ENCODE measurements at places on chromosomes 2 and 18.

GRCh38 chr18:63158012-63158631 is 161.4 kb downstream of the BCL2 start:
- peaks cover 14% of the 10 kb centered on the region for H3K4me1 ChIP-seq
- H3K27ac ChIP-seq, result no peak overlapping the region
- no peak overlapping the region for H3K4me3 ChIP-seq
- H3K36me3 ChIP-seq, result no peaks in the 10 kb centered on the region
- DNase-seq, result no peak
- H3K27me3 ChIP-seq, result peaks cover 2% of the 10 kb centered on the region

DNA sequence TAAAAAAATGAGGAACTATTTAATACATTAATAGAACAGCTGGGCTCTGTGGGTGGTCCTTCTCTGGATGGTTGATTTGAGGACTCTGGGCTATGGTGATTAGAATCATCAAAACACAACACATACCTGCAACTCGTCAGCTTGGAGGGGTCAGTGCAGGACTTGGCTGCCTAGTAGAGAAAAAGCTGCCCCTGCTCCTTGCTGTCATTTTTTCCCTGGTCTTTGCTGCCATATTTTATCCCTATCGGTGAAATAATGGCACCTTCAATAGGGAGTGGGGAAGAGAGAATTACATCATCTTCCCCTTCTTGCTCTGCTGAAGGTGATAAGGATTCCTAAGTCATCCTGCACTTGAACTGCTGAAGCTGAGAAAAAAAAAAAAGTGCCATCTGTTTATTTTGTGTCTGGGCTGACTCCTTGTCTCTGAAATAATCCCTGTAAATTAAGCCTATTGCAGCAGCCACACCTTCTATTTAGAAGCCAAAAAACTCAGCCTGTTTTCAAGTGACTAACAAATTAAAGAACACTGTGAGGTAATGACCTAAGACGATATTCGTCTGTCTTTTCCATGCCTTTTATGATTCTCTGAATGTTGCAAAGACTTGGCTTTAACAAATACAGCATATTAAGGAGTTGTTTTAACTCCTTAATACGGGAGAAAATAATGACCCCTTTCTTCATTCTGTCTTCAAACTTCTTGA is 89.3 kb downstream of the ACVR1 start:
- no peak overlapping the region for H3K4me3 ChIP-seq
- no peaks in the 10 kb centered on the region for H3K27me3 ChIP-seq
- no peaks in the 10 kb centered on the region for H3K36me3 ChIP-seq
- no peak overlapping the region for H3K27ac ChIP-seq
- H3K4me1 ChIP-seq, result peaks cover 40% of the 10 kb centered on the region

- H3K4me3 ChIP-seq, result no peak overlapping the region
- H3K27ac ChIP-seq, result no peak overlapping the region
- no peaks in the 10 kb centered on the region for H3K4me1 ChIP-seq
- peaks cover 9% of the 10 kb centered on the region for H3K27me3 ChIP-seq
- H3K36me3 ChIP-seq, result no peaks in the 10 kb centered on the region
- no peak for DNase-seq
Observed at GRCh38 chr18:37533647-37534584, 31.7 kb downstream of the CELF4 start.

- no peak overlapping the region for H3K27ac ChIP-seq
- DNase-seq, result no peak
- no peaks in the 10 kb centered on the region for H3K36me3 ChIP-seq
- H3K27me3 ChIP-seq, result no peaks in the 10 kb centered on the region
- peaks cover 6% of the 10 kb centered on the region for H3K4me1 ChIP-seq
- H3K4me3 ChIP-seq, result no peak overlapping the region
Observed at GRCh38 chr2:226979004-226979403, 143.2 kb downstream of the RHBDD1 start.

Measured in astrocyte (in vitro differentiated cells and primary cell).